AML-193 (cell line): ENCODE measurements at places on chromosomes 5 and 9.

DNA sequence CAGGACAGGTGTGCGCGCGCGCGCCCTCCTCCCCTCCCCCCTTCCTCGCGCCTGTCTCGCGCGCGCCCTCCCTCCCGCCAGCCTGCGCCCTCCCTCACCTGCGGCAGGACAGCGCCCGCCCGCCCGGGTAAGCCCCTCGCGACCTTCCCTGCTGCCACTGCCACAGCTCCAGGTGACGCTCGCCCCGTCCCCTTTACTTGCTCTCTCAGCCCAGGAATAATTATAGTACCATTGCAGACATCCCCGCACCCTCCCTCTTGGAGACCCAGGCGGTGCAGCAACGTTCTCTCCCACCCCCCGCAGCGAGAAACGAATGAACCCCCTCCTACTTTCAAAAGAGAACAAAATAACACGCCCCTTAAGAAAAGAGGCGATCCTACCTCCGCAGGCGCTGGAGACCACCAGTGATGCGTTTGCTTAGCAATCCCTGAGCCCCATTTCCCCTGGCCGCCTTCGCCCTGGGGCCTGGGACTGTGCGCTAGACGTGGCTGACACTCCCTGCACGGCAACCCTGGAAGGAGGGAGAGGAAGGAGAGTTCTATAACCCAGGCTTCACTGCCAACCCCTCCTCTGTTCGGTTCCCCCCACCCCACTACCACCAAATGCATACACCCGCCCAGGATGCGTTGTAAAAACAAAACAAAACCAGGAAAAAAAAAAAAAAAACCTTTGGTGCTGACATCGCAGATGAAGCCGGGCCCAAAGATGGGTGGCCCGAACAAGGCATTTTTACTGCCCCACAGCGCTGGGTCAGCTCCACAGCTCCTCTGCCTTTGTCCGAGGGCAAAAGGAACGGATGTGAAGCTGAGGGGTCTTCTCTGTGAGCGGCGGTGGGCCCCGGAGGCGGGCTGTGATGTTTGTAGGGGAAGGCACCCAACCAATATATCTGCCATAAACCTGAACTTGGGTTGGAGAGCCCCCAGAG is 5.6 kb upstream of the PURA start:
- DNase-seq: no peak

DNA sequence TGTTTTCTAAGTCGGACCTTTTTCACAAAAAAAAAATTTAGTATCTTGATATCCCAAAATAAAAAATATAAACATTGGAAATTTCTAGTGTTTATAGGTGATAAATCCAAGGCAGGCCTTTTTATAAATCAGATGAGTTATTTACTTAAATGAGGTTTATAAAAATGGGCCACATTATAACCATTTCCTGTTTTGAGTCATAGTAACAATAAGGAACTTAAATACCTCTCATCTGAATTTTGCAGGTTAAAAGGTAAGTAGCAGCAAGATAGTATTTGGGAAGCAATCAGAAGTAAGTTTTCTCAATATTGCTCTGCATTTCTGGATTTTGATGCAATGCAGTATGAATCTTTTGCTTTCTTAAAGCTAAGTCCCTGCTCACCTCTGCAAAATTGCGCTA is 3.9 kb downstream of the SPTAN1 start:
- no peak for DNase-seq

DNA sequence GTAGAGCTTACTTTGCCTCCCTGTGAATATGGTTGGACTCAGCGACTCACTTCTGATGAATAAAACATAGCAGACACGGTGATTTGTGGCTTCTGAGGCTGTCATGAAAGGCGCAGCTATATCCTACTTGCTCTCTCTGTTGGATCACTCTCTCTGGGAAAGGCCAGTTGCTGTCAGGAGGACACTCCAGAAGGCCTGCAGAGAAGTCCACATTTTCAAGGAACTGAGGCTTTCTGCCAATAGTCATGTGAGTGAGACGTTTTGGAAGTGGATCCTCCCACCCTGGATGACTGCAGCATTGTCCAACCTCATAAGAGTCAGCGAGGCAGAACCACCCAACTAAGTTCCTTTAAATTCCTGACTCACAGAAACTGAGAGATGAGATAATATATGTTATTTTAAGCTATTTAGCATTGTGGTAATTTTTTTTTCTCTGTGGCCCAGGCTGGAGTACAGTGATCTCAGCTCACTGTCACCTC is 156.0 kb upstream of the MAST4 start:
- no peak for DNase-seq

GRCh38 chr5:137935190-137935589 is 45.9 kb downstream of the PKD2L2 start:
- no peak for DNase-seq

DNA sequence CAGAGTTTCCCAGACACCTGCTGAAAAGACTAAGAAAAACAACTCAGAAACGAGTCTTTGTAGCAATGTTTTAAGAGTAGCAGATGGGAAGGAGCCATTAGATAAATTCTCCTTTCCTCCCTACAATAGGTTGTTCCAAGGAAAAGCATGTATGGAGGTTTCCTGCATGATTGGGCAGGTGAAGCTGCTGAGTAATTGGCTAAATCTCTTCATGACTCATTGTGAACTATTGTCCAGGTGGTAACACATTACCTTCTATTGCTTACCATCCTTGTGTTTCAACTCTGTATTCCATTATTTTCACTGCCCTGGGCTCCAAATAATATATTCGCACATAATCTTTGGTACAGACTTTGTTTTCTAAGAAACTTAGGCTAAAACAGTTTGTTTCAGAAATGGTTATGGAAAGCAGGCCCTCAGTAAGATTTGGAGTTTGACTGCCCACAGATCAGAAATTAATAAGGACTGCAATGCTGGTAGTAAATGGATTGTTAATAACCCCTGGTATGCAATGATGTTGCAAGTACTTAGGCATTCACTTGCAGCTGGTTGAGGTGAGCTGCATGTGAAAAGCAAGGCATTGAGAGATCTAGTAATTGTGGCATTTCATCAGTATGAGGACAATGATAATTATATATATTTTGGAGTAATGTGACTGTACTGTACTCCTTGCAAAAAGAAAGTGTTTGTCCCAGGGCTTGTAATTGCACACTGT is 281.4 kb upstream of the VLDLR start:
- no peak for DNase-seq

DNA sequence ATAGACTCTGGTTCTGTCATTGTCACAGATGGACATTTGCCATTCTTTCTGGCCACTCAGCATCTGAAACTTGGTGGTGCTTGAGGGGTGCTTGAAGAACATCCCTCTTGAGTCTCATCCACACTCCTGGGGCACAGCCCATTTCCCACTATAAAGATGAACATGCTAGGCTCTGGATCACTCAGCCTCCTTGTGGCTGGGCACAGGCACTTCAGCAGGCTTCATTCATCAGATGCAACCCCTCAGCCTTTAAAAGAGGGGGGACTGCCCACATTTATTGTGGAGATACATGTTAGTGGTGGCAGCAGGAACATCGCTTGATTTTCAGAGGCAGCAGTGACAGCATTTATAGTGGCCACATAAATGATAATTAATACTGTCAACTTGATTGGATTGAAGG is 124.7 kb upstream of the NIPBL start:
- no peak for DNase-seq

DNA sequence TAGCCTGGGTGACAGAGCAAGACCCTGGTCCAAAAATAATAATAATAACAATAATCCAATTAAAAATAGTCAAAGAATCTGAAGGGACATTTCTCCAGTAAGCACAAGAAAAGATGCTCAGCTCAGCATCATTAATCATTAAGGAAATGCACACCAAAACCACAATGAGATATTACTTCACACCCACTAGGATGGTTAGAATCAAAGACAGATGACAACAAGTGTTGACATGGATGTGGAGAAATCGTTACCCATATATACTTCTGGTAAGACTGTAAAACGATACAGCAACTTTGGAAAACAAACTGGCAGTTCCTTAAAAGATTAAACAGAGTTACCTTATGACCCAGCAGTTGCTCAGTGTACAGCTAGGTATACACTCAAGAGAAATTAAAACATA is 5.3 kb upstream of the FANCG start:
- no peak for DNase-seq
